Epithelial cell of prostate (primary cell): ENCODE measurements at places on chromosomes 7 and 10.

DNA sequence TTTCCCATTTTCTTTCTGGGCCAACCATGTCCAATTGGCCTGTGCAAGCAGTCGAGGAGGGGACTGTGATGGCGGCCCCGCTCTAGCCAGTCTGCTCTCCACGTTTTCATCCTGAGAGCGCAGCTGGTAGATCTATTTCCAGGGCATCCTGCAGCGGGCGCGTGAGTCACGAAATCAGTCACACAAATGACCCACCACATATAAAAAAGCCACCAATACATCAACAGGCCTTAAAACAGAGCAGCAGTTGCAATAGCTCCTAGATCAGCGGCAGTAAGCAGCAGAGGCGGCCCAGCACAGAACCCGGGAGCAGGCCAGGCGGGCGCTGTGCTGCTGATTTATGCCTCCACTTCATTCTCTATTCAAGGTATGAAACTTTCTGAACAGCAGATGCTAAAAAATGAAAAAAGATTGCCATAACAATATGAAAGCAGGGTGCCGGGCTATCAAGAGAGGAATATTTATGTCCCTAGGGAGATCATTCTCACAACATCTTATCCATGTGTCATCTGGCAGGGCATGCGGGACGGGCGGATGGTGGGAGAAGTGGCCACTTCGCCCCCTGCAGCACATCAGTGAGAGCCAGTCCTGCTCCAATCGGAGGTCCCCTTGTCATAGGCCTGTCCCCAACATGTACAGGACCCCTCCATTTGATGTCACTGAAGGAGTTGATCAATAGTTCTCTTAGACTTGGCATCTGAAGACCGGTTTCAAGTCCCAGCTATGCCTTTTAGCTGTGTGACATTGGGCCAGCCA, 98.0 kb upstream of the GPR26 start:
- no peak for DNase-seq

DNA sequence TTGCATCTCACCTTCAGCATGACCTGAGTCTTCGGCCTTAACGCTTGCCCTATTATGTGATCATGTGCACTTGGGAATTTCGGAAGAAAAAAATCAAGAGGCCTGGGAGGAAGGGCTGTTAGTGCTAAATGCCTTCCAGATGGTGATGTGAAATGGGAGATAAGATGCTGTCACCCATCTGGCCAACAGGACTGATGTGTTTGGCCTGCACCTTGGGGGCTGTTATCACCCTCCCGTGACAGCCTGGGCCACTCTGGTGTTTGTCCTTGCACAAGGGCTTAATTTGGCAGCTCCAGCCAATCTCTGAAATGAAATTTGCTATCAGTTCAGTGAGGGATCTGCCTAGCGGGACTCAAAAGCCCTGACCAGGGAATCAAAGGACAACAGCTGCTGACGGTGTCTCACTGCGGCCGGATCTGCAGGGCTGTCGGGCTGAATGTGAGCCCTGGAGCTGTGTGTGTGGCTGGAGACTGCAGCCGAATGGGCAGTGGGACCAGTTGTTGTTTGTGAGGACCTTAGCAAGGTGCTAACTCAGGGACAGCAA, 131.4 kb upstream of the BTBD16 start:
- DNase-seq, result no peak

GRCh38 chr10:24310104-24310503, 101.2 kb downstream of the KIAA1217 start:
- no peak for DNase-seq

DNA sequence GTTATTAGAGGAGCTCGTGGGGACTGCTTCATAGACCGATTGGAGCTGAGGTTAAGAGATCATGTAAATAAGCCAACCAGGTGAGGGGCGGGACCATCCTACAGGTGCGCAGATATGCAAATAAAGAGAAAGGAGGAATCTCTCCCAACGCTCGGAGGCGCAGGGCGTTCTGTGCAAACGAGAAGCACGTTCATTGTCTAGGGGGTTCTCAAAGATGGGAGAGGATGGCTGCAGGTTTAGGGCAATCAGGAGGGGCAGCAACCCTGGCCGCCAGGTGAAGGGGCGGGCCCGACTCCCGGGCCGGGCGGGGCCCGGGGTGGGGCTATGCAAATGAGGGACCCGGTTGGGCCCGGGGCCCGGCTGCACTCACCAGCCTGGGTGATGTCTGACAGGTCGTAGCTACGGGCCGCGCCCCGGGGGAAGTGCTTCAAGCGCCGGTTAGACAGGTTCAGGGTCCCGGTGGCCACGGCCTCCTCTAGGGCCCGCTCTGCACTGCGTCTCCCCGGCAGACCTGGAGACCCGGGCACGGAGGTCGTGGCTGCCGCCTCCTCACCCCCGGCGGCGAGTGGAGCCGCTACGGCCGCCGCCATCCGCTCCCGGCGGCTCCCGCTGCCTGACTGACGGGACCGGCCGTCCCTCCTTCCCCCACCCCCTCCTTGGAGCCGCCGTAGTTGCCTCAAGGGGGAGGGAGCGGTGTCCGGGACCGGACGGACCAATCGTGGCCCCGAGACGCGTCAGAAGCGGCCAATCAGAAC, at the start of gene LRCH4:
TSS of gene LRCH4 (minus strand) at position 619 of the 755 bp plus-strand sequence. CDS start at position 590, 29 bp downstream.
- DNase-seq, result peak; percentile 12

DNA sequence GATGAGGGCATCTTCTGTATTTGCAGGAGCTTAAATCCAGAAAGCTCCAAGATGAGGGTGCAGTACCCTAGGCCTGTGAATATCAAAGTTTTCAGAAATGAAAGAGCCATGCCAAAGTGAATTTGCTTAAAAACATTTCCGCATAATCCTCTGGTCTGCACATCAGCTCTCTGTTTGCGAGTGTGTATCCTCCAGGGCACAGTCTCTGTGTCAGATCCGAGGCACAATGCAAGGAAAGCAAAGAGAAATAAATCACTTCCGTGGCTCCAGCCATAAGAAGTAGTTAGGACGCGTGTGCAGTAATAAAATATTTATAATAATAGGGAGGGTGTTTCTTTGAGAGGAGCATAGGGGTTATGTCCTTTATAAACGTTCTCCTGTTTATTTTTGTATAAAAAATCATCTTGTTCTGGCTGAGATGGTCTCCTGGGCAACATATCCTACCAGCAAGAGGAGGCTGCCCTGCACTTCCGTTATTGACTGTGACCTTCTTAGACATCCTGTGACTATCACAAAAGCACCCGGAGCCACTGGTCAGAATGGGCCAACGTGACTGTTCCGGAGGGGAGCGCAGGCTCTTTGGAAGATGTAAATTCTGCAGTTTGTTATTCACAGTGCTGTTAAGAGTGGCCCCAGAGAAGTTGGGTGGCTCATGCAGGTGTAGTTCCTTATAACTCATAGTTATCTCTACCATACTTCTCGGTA, 667.6 kb upstream of the FOXK1 start:
- DNase-seq, result no peak

- no peak for DNase-seq
Measured at GRCh38 chr10:4099202-4099601, 314.2 kb upstream of the KLF6 start.

GRCh38 chr7:7100432-7100849, 81.9 kb upstream of the C1GALT1 start:
- peak; percentile 96 for DNase-seq

DNA sequence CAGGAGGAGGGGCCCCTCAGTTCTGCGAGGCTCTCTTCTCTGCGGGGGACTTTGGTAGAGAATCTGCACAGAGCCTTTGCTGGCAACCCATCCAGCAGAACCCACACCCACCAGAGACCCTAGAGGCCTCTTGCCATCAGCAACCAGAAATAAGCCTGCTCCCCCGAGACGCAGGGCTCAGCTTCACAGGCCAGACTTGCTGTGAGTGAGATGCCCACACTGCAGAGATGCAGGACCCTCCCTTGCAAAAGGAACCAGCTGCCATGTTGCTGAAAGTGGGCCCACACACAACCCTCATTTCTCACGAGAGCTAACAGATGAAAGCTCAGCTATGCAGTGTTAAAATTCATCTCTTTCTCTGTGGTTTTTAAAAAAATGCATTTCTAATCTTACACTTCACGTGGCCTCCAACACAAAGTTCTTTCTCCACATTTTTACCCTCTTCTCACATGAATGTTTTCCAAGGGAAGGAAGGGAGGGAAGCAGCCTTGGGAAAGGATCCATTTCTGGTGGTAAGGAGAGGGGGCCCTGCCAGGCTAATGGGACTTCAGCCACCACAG, 171.6 kb downstream of the CCDC3 start:
- DNase-seq, result no peak

DNA sequence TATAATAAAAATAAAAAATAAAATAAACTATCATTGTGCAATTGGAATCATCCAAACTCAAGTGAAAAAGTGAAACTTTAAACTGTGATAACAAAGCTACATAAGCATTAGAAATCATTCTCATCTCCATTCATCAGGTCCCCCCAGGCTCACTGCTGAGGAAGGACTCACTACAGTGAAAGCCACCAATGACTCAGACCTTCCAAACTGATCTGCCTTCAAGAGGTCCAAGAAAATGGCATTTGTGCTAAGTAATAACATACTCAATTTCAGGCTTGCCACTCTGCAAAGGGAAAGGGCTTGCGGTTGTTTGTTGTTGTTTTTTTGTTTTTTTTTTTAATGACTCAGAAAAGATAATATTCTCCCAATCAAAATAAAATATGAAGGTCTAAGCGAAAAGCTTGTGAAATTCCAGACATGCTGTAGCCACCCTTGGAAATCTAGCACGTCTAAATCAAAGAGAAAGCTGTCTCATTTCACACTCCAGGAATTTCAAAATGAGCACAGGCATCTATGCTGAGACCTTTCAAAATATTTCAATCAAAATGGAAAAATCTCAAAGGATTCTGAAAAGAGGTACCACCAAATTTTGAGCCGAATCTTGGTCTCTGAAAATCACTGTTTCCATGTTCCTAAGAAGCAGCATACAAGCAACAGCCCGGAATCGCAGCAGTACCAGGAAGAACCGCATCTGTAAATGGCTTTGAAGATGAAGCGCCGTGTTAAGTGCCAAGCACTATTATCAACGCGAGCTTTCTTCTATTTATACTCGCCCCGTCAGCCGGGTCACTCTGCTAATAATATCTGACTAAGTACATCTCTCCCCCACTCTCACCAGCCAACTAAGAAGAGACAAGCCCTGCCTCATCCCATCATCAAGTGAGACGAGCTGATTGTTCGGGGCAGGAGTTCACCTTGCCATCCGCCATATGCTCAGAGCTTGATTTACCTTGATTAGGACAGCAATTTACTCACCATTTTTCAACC, 13.5 kb downstream of the SFMBT2 start:
- DNase-seq, result no peak

- no peak for DNase-seq
Measured at GRCh38 chr7:111527545-111527944, 34.7 kb downstream of the IMMP2L start.

DNA sequence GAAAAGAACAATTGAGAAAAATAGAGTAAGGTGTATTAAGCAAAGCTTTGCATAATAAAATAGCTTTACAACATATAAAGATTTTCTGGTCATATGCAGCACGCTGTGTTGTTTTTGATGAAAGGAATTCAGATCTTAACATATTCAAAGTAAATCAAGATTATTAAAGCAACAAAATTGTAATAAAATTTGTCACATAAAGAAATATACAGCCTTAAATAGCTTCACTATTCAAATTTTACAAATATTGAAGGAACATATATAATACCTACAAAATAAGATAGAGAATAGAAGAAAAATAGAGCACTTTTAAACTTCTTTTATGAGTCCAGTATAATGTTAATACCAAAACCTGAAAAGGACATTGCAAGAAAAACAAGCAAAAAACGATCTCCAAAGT, 749.1 kb upstream of the POT1 start:
- DNase-seq, result no peak

GRCh38 chr7:755413-755805, 28.3 kb upstream of the PRKAR1B start:
- no peak for DNase-seq

- peak; percentile 36 for DNase-seq
Measured at GRCh38 chr7:123538189-123538714, 3.9 kb upstream of the IQUB start.
